Lower leg skin (tissue), 4 donors: ENCODE measurements at places on chromosomes 6 and 20. TPM values are rescaled to one million over a fixed set of nuclear protein-coding genes. Genes with fewer than 3 reads are reported as not detected.

The PKHD1 gene
- total RNA-seq: 0.32 TPM

The TRIM10 gene
- 0.13 TPM for total RNA-seq

- no peak for DNase-seq
These were observed 40.8 kb downstream of the NT5E start for GRCh38 chr6:85490516-85491248.

The FGD2 gene
- total RNA-seq: 4.2 TPM

GRCh38 chr6:51490101-51490500 lies 597.3 kb downstream of the PKHD1 start:
- no peak for DNase-seq

The AAR2 gene
- 40.2 TPM for total RNA-seq

DNA sequence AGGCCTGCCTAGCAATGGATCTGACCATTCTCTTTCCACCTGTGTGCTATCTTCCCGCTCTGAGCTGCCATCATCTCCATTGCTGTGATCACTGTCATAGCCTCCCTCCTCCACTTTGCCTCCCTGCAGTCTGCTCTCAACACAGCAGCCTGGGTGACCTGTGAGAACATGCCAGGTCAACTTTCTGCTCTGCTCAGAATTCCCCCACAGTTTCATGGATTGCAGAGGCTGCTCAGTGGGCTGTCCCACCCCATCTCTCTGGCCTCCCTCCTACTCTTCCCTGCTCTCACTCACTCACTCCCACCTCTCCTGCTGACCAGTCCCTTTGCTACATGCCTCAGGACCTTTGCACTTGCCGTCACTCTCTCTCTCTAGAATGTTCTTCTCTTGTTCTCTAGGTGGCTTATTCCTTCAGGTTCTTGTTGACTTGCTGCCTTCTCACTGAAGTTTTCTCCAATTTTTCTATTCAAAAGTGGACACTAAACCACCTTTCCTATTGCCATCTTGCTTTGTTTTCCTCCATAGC lies 159.9 kb downstream of the CD83 start:
- no peak for DNase-seq

DNA sequence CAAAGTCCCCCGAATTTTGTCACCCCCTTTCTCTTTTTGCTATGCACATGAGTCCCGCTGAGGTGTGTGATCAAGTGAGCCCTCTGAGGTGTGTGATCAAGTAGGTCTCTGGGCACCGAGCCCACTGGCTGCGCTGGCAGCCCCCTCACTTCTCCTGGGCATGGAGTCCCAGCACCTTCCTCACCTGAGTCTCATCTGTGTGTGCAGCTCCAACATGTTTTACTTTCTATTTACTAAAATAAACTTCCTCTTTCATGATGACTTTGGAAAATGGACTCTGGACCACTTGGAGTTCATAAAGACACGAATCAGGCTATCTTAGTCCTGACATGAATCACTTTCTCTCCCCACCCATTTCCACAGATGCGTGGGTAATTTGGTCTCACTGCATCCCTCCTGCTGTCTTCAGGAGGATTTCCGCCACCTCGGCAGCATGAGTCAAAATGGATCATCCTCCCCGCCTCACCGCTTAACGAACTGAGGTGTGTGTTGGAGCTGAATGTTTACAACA lies 39.8 kb downstream of the PRDM1 start:
- DNase-seq: no peak

DNA sequence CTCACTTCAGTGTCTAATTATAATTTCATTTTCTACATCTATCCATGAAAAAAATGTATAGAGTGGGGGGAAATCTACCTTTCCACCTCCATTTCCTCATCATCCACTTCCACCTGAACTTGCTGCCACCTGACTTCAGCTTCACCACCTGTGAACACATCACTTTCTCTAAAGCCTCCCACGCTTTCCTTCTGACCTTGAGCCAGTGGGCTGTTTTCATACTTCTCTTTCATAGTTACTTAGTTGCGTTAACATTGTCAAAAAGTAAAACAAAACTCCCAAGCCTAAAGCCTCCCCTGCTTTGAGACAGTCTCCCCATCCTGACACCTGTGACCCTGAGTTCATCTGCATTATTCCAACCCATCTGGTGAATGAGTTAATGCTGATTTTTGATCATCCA lies 47.3 kb downstream of the KLHL31 start:
- DNase-seq: no peak

DNA sequence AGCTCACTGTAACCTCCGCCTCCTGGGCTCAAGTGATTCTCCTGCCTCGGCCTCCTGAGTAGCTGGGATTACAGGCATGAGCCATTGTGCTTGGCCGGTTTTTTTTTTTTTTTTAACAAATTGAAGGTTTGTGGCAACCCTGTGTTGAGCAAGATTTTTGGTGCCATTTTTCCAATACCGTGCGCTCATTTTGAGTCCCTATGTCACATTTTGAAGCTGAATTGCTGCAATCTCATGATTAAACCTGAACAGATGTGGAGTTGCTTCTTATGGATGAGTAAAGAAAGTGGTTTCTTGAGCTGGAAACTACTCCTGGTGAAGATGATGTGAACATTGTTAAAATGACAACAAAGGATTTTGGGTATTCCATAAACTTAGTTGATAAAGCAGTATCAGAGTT lies 16.6 kb downstream of the SASH1 start:
- no peak for DNase-seq

The BPIFA1 gene
- not detected for total RNA-seq

- no peak for DNase-seq
These were observed 111.3 kb downstream of the PRDM1 start for GRCh38 chr6:106197441-106197840.

- DNase-seq: no peak
These were observed 9.0 kb upstream of the ZNF292 start for GRCh38 chr6:87146363-87146762.

The PDE10A gene
- 4.4 TPM for total RNA-seq

GRCh38 chr6:24522228-24523176 lies 27.7 kb downstream of the ALDH5A1 start:
- DNase-seq: no peak

- no peak for DNase-seq
These were observed 292.5 kb downstream of the FARS2 start for GRCh38 chr6:5553767-5554166.

- DNase-seq: no peak
These were observed 14.7 kb downstream of the DPPA5 start for GRCh38 chr6:73339340-73339739.
